ENCODE measurements at places on chromosomes 16 and 17.

GRCh38 chr16:48435906-48436305 lies 50.7 kb upstream of the SIAH1 start:
- no peak for DNase-seq

- no peak for DNase-seq
These were observed 25.7 kb downstream of the CHD9 start for GRCh38 chr16:53080345-53081031.

GRCh38 chr17:66859353-66859752 lies 24.4 kb downstream of the CACNG5 start:
- no peak for DNase-seq

DNA sequence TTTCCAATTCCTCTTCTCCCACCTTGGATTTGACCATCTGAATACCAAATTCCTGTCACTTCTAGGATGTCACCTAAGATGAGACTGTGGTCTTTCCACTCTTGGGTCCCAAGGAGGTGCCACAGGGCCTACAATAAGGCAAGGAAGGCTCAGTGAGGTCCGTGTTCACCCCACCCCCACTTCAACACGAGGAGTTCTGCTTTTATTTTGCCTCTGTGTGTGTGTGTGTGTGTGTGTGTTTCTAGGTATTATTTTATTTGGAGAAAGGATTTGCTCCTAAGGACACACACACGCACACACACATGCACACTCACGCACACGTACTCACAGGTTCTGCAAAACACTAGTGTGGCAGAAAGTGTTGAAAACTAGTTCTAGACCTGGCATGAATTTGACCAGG lies 24.5 kb upstream of the PHOSPHO1 start:
- DNase-seq, result no peak

DNA sequence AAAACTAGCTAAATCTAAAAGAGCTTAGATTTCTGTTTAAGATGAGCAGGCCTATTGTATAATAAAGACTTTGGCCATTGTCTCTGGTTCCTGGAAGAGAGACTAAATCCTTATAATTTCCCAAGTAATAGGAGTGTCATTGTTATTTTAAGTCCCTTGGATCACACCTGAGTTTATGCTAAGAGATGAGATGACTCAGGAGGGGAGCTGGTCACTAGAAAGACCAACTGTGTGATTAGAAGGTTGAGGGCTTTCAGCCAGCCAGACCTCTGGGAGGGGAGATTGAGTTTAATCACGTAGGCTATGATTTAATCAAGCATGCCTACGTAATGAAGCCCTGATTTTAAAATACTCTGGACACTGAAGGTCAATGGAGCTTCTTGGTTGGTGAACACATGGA lies 156.9 kb upstream of the C17orf78 start:
- no peak for DNase-seq

GRCh38 chr16:15701975-15702970 lies 52.2 kb downstream of the NDE1 start:
- DNase-seq, result no peak

DNA sequence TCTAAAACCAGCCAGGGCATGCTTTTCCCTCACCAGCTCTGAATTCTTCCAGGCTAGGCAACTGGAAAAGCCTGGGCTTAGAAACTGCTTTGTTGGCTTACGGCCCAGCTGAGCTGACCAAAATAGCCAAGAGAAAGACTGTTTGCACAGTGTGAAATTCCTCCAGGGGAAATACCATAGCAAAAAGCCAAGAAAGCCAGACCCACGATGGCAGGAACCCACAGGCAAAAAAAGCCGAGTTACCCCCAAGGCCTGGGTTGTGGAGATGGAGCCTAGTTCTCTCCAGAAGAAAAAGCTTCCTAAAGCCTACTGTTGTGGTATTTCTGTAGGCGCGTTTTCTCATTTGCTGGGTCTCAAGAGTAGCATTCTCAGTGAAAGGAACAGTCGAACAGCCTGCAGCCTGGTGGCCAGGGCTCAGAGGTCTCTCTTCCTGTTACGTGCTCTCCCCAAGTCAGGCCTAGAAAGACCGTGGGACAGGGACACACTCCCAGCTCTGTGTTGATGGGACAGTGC lies 9.2 kb downstream of the SP2 start:
- no peak for DNase-seq

All from CD4-positive, alpha-beta T cell treated with Interleukin-2 at 100 ng/mL for 4 hours (primary cell).